WERI-Rb-1 (cell line): ENCODE measurements at places on chromosomes 7 and 10.

GRCh38 chr7:127820732-127821085 lies 168.7 kb downstream of the SND1 start:
- DNase-seq = no peak

DNA sequence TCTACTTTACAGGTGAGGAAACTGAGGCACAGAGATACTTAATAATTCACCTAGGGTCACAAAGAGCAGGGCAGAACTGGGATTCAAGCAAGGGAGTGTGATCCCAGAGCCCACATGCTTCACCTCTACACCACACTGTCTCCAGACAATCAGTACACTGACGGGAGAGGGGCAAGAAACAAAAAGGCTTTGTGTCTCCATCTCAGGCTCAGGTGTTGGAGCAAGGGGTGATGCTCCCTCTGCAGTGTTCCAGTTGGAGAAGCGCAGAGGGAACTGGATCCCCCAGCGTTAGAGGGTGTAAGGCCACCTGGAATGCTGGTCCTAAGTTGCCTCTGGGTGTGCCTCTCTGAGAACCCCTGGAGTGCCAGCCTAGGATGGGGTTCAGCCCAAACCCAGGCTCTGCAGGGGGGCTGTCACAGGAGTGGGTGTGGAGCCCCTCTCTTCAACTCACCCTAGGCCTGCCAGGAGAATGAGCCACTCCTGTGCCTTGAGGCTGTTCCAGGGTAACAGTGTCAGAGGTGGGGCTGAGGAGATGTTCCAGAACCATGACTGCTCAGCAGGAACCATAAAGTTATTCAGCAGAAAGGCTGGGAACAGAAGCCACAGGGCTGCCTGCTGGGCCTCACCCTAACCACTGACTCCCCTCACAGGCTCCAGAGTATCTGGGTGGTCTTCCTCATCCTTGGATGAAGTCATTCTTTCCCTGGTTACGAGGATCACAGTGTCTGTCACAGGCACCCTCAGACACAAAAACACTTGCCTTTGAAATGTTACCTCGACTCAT lies 5.5 kb downstream of the RBP4 start:
- DNase-seq = no peak

GRCh38 chr7:158572000-158572828 lies 15.4 kb downstream of the PTPRN2 start:
- no peak for DNase-seq

DNA sequence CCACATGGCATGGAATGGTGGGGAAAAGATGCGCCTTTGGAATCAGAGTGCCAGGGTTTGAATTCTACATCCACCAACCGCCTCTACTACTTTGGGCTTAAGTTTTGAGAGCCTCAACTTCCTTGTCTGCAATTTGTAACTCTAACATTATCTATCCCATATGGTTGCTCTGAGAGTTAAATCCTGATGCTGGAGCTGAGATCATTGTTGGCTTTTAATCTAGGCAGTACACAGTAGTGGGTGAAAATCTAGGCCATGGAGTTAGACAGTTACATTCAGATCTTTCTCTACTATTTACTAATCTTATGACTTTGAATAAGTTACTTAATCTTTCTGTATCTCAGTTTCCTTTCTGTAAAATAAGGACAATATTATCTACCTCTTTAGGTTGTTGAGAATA lies 149.7 kb upstream of the AOAH start:
- no peak for DNase-seq

GRCh38 chr7:51035716-51036115 lies 253.0 kb upstream of the GRB10 start:
- DNase-seq = no peak

DNA sequence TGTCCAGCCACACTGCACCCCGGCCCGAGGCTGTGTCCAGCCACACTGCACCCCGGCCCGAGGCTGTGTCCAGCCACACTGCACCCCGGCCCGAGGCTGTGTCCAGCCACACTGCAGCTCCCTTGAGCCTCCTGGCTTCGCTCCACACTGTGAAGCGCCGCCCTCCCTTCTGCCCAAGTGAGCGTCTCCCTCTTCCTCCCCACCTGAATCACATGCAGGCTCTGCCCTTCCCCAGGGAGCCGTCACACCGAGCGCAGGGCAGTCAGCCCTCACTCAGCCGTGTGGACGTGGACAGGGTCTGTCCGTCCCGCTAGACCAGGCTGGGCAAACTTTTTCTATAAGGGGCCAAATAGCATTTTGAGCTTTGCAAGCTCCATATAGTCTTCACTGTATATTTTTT lies 27.6 kb downstream of the CFAP46 start:
- no peak for DNase-seq

GRCh38 chr7:22219739-22220493 lies 137.0 kb downstream of the RAPGEF5 start:
- DNase-seq = no peak

DNA sequence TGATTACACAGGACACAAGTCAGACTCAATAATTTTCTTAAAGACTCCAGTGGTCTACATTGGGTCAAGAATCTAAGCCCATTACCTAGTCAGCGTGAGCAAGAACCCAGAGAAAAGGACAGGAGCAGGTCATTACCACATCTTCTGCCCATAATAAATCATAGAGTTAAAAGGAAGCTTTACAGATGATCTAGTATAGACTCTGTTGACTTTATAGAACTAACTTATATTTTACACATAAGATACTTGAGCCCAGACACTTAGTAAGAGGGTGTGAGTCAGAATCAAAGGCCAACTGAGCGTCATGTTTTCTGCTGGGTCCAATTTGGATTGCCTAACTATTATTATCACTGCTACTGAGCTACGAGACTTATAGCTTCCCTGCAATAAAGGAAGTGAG lies 206.1 kb upstream of the NPSR1 start:
- no peak for DNase-seq

GRCh38 chr7:155721056-155721455 lies 76.6 kb downstream of the RBM33 start:
- DNase-seq = no peak
